ENCODE measurements at places on chromosomes 3 and 15. TPM values are rescaled to one million over a fixed set of nuclear protein-coding genes. Genes with fewer than 3 reads are reported as not detected.
A peak's percentile ranks its signal among the peaks of the same experiment; 100 is the strongest.

Gene TRIM42
- not detected for total RNA-seq

DNA sequence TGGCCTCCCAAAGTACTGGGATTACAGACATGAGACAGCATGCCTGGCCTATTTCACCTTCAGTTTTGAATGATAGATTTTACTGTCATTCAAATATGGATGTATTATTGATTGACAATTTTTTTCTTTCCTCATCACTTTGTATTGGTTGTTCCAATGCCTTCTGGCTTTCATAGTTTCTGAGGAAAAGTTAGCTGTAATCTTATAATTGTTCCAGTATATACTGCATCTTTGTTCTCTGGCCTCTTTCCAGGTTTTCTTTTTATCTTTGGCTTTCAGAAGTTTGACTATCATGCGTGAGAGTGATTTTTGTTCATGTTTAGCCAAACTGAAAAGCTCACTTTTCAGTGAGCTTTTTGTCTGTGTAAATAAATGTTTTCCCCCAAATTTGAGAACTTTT, 157.1 kb downstream of the RSRC1 start:
- DNase-seq: peak; percentile 11

Gene CCDC174
- 13.5 TPM for total RNA-seq

- DNase-seq: no peak
Observed at GRCh38 chr3:12303993-12304392, 15.1 kb downstream of the PPARG start.

GRCh38 chr3:126508564-126508964, 9.0 kb downstream of the UROC1 start:
- DNase-seq: peak; percentile 60

DNA sequence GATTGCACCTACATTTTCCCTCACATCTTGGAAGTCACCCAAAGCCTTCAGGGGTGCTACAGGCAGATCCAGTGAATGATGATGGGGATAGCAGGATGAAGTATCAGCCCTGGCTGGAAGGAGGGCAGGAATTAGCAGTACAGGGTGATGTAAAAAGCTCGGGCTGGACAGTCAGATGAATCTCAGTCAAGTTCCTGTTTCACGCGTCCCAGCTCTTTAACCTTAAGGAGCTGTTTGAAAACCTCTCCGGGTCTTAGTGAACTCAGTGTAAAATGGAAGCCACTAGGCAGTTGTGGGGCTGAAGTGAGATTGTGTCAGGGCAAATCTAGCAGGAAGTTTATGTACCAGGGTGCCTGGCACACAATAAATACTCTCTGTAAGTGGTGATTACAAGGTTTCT, 166.4 kb upstream of the PROK2 start:
- DNase-seq: no peak

Gene LHFPL4
- not detected for total RNA-seq

DNA sequence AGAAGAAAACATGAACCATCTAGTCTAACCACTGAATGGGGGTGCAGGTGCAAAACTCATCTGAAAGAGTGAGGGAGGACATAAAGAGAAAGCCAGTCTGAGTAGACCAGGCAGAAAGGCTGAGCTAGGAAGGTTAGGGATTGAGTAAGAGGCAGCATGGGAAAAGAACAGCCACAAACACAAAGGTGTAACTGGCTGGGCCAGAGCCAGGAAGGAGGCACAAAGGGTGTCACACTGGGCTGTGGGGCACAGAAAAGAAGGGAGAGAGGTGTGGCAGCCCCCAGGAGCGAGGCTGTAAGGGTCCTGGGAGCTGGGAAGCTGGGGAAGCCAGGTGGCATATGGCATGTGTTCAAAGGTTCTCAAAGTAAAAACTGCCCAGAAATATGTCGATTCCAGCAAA, 18.7 kb downstream of the IGSF11 start:
- DNase-seq: no peak

Gene FEZF2
- total RNA-seq: not detected

Gene TF
- not detected for total RNA-seq

DNA sequence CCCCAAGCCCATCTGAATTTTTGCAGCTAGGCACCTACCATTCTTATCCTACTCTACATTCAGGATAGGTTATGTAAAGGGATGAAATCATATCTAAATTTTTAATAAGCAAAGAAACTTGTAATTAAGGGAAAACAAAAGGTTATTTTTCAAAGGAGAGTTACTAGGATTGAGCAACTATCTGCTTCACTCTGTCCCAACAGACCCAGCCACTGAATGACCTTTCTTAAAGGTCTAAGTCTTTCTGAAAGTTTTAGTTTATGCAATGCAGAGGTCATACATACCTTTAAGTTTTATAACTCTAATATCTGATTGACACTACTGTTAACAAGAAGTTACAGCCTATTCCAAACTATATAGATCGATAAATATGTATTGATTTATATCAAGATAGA, 209.2 kb upstream of the CTNNB1 start:
- no peak for DNase-seq

GRCh38 chr3:127408022-127408683, 120.3 kb upstream of the PRR20G start:
- no peak for DNase-seq

Gene CHRM5
- 0.06 TPM for total RNA-seq

- DNase-seq: no peak
Observed at GRCh38 chr3:58157700-58158099, 53.1 kb downstream of the DNASE1L3 start.

Gene MAPKAPK3
- 103 TPM for total RNA-seq

Gene CHRFAM7A
- 4.6 TPM for total RNA-seq

Gene ZMYND10
- total RNA-seq: 1.3 TPM

Gene SPINK8
- total RNA-seq: not detected

Measured in LHCN-M2 (cell line).